Stimulated activated CD8-positive, alpha-beta memory T cell treated with anti-CD3 and anti-CD28 coated beads, Interleukin-7, amount 100 ng/mL, for 1 hour (primary cell): ENCODE measurements at places on chromosomes 1 and 21.

DNA sequence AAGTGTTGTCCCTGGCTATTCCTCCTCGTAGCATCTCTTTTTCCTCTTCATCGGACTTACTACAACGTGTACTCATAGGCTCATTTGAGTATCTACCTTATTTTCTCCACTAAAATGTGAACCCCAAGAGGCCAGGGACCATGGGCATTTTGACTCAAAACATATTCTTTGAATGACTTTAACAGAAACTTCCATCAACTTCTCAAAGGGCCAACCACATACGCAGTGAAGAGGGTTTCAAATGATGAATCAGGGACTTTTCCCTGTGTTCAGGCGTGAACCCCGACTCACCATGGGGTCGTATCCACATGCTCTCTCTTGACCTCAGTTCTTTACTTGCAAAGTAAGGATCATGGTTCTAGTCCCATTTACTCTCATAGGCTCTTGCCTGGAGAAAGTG lies 20.2 kb upstream of the GPR137B start:
- DNase-seq: no peak

DNA sequence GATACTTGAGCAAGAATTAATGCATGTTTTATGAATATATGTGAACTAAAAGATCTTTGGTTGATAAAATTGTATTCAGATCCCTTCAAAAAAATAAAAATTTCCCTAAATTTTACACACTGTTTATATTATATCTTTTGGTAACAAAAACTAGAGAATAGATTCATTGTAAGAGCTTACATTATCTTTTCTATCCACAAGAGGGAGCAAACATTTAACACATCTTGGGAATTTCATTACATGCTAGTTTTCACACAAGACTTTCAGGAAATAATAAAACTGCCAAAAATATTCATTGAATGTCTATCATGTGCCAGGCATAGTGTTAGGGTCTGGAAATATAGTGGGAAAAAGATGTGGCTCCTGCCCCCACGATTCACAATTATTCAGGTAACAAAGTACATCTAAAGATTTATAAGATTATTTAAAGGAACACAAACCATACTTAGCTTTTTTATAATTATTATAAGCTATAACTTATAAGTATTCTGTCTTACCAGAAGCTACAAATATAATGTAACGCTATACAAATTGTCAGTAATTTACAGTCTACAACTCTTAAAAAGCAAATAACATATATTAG lies 30.6 kb downstream of the FAF1 start:
- no peak for DNase-seq

- DNase-seq: no peak
Observed at GRCh38 chr1:228798035-228798434, 62.8 kb downstream of the RHOU start.

- no peak for DNase-seq
Observed at GRCh38 chr1:222124602-222125001, 382.7 kb upstream of the DUSP10 start.

GRCh38 chr1:97647776-97648175 lies 273.1 kb downstream of the DPYD start:
- no peak for DNase-seq

DNA sequence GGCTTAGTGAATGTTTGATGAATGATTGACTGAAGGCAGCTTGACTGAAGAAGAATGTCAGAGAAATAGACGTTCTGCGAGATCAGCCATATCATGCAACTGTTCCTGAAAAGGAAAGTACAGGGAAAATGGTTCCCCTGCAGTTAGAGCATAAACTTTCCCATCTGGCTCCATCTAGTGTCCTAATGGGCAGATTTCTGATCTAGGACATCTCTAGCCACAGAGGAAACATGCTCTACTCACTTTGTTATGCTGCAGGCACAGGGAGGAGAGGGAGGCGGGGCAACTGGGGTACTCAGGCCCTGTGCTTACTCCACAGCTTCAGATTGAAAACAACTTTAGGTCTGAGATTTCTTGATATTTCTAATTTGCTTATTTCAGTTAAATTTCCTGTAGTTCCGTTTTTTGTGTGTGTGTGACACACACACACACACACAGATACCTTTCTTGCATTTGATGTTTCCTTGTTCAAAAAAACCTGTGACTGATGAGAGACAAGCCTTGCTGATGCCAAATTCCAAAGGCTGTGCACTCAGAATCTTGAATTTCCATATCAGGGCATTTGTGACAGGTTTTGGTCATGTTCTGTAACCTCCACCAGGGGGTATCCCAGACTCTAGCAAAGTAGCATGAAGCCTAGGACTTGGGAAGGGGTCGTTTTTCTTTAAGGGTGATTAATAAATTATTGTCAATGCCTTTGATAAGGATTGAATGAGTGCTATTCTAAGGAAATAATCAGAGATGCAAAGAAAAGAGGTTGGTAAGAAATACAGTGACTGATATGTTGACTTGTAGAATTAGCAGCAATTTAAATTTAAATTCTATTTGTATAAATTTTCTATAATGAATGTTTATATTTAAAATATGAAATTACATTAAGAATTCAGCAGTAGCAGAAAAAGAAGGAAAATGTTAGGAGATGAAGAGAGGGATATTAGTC lies 139.7 kb upstream of the BEND5 start:
- no peak for DNase-seq

DNA sequence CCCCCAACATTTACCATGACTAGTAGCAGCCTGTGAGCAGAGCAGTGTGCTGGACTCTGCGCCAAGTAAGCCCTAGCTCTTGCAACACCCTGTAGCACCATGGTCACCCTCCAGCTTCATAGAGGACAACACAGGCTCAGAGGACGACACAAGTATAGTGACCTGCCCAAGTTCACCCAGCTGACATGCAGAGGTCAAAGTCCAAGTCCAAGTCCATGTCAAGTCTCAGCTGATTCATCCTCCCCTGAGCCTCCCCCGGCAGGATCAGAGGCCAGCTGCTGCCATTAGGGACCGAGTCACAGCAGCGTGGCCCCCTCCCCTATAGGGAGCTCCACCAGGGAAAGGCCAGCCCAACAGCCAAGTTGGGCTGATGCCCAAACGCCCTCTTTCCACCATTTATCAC lies 15.9 kb downstream of the SDC3 start:
- DNase-seq: no peak

DNA sequence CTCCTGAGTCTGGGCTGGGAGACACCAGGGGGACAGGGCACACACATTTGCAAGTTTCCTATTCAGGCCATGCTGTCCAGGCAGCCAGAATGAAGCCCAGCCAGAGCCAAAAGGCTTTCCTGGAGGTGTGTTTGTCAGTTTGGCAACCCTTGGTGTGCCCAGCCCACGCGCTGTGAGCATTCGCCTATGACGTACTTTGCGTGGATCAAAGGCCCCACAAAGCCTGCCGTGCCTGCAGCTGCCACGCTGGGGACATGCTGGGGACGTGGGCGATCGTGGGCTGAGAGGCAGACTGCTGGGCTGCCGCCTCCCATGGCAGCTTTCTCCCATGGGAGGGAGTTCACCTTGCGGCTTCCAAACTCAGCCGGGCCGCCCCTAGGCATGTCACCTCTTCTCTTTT lies 57.5 kb downstream of the CD247 start:
- no peak for DNase-seq

DNA sequence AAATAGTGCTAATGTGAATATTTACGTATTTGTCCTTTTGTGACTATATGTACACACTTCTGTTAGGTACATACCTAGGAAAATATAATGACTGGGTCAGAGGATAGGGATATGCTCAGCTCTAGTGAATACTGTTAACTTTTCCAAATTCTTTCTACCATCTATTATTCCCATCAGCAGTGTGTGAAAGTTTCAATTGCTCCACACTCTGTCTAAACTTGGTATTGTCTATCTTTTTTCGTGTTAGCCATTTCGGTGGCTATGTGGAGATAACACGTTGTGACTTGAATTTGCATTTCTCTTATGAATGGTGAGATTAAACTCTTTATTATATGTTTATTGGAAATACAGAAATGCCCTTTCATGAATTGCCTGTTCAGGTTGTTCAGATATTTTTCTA lies 22.7 kb upstream of the LELP1 start:
- no peak for DNase-seq

- no peak for DNase-seq
Observed at GRCh38 chr1:235331401-235331800, 3.0 kb downstream of the GGPS1 start.

- DNase-seq: no peak
Observed at GRCh38 chr1:152451254-152451653, 37.2 kb upstream of the CRNN start.

DNA sequence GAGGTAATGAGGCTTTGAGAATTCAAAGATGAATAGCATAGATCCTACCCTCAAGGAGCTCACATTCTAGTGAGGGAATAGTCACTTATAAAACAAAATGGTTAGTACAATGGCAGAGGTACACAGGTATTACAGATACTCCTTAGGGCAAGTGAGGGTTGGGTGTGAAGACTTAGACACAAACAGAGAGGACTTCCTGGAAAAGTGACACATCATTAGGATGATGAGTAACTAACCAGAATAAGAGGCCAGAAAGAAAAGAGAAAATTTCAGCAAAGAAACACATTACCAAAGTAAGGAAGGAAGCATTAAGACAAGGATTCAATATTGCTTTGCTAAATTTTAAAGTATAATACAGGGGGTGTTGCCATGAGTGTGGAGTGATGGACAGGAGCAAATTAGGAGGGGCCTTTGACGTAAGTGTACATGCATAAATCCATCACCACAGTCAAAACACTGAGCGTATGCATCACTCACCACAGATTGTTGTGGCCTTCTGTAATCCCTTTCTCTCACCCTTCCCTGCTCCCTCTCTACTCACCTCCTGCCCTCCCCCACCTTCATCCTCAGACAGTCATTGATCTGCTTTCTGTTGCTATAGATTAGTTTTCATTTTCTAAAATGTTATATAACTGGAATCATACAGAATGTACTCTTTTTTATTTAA lies 7.9 kb downstream of the CD53 start:
- no peak for DNase-seq

- DNase-seq: no peak
Observed at GRCh38 chr1:205879974-205880373, 30.0 kb upstream of the PM20D1 start.
